ENCODE measurements at places on chromosomes 13 and 19.

GRCh38 chr13:94917824-94918223 lies 205.5 kb upstream of the SOX21 start:
- no peak overlapping the region for H3K4me3 ChIP-seq
- no peaks in the 10 kb centered on the region for H3K36me3 ChIP-seq
- H3K27me3 ChIP-seq = no peaks in the 10 kb centered on the region
- H3K4me1 ChIP-seq = no peaks in the 10 kb centered on the region

DNA sequence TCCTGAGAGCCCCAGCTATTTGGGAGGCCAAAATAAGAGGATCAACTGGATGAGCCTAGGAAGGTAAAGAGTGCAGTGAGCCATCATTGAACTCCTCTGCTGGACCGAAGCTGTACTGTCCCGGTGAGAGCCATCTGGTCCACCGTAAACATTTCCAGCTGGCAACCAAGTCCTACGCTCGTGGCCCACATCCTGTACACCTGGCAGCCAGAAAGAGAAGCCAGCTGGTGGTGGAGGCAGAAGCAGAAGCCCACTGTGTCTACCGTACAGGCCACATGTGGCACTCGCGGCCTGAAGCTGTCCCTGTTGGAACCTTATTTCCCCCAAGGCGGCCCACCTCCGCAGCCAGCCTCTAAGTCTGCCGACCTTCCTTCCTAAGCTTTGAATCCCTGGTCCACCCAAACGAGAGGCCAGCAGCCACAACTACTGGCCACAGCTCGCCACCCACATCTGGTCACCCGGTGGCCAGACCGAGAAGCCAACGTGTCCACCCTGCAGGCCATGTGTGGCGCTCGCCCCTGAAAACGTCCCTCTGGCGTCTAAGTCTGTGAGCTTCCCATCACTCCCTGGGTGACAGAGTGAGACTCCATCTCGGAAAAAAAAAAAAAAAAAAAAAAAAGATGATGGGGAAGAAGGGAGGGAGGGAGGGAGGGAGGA lies 14.2 kb upstream of the ZNF91 start:
- no peak overlapping the region for H3K27ac ChIP-seq
- no peak for DNase-seq
- H3K4me3 ChIP-seq = no peak overlapping the region
- H3K27me3 ChIP-seq = no peaks in the 10 kb centered on the region
- no peaks in the 10 kb centered on the region for H3K4me1 ChIP-seq

DNA sequence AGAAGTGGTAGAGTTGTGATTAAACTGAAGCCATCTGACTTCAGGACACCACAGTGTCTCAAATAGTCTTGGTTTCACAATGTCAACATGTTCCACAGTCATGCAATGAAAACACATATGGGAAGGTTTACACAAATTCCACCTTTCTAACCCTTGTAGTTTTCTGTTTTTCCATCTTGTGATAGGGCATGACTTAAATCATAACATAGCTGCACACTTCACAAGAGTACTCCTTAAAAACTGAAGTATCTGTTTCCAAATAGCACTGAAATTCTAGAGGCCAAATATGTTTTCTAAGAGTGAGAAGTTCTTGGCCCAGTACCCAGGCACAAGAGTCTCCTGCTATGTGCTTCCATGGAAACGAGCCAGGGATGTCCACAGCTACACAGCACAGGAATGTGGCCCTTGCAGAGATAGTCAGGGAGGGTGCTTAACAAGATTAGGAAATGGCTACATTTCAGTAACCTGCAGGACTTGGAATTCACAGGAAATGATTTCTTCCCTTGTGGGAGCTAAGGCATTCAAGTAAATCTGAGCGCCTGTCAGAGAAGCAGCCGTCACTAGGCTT lies 269.1 kb downstream of the NDFIP2 start:
- no peaks in the 10 kb centered on the region for H3K36me3 ChIP-seq
- H3K4me1 ChIP-seq = peaks cover 16% of the 10 kb centered on the region
- H3K27ac ChIP-seq = peak overlapping the region; percentile 18
- no peak for DNase-seq
- no peaks in the 10 kb centered on the region for H3K27me3 ChIP-seq

DNA sequence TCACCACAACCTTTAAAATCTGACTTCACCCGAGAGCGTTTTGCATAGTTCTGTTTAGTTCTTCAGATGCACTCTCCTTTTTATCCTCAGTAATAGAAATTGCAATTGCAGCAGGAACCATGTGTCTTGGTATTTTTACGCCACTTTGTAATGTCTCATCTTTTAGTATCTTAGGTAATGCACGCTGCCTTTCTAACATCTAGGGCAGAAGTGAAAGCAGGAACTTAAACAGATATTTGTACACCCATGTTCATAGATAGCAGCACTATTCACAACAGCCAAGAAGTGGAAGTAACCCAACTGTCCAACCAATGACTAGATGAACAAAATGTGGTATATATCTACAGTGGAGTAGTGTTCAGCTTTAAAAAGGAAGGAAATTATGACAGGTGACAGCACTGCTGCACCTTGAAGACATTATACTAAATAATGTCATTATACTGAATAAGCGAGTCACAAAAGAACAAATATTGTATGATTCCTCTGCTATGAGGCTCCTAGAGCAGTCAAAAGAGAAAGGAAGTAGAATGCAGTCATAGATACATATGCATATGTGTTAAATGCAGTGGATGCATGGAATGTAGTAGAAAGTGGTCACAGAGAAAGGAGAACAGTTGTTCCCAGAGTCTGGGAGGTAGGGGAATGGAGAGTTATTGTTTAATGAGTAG lies 105.9 kb upstream of the GJB6 start:
- H3K4me1 ChIP-seq = no peaks in the 10 kb centered on the region
- H3K27me3 ChIP-seq = no peaks in the 10 kb centered on the region
- H3K36me3 ChIP-seq = no peaks in the 10 kb centered on the region
- no peak overlapping the region for H3K4me3 ChIP-seq

- no peaks in the 10 kb centered on the region for H3K27me3 ChIP-seq
- H3K4me3 ChIP-seq = no peak overlapping the region
- H3K27ac ChIP-seq = no peak overlapping the region
Measured at GRCh38 chr13:42997381-42997780, 5.3 kb upstream of the EPSTI1 start.

- H3K27me3 ChIP-seq = peaks cover 16% of the 10 kb centered on the region
- no peak for DNase-seq
- no peak overlapping the region for H3K27ac ChIP-seq
- peaks cover 8% of the 10 kb centered on the region for H3K36me3 ChIP-seq
Measured at GRCh38 chr19:977058-977464, 7.1 kb upstream of the WDR18 start.

GRCh38 chr13:99432609-99433542 lies 68.4 kb upstream of the TM9SF2 start:
- DNase-seq = no peak
- peaks cover 28% of the 10 kb centered on the region for H3K4me1 ChIP-seq
- no peaks in the 10 kb centered on the region for H3K36me3 ChIP-seq
- peak overlapping the region; percentile 25 for H3K4me3 ChIP-seq

DNA sequence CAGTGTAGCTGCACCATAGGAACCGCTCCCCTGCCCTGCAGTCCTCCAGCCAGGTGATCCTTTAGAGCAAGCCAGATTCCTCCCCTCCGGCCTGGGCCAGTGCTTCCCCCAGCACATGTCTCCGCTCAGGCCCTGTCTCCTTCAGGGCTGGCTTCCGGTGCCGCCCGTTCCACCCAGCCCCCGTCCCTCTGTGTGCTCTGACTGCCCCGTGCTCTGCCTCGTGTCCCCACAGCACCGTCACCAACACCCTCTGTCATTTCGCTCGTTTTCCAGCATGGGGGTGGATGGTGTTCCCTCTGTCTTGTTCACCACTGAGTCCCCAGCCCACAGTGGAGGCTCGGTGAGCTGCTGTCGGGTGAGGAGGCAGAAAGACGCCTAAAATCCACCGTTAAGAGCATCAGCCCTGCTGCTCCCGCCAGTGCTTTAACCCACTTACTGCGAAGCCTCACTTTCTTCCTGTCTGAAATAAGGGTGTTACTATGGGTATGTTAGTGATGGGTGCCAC lies 54.5 kb downstream of the TSSK6 start:
- peaks cover 74% of the 10 kb centered on the region for H3K4me1 ChIP-seq
- H3K4me3 ChIP-seq = peak overlapping the region; percentile 9
- H3K36me3 ChIP-seq = peaks cover 6% of the 10 kb centered on the region
- H3K27me3 ChIP-seq = no peaks in the 10 kb centered on the region
- H3K27ac ChIP-seq = peak overlapping the region; percentile 71

- no peaks in the 10 kb centered on the region for H3K4me1 ChIP-seq
- no peak overlapping the region for H3K4me3 ChIP-seq
- no peak overlapping the region for H3K27ac ChIP-seq
- no peak for DNase-seq
Measured at GRCh38 chr19:8028951-8029491, 23.5 kb upstream of the CCL25 start.

DNA sequence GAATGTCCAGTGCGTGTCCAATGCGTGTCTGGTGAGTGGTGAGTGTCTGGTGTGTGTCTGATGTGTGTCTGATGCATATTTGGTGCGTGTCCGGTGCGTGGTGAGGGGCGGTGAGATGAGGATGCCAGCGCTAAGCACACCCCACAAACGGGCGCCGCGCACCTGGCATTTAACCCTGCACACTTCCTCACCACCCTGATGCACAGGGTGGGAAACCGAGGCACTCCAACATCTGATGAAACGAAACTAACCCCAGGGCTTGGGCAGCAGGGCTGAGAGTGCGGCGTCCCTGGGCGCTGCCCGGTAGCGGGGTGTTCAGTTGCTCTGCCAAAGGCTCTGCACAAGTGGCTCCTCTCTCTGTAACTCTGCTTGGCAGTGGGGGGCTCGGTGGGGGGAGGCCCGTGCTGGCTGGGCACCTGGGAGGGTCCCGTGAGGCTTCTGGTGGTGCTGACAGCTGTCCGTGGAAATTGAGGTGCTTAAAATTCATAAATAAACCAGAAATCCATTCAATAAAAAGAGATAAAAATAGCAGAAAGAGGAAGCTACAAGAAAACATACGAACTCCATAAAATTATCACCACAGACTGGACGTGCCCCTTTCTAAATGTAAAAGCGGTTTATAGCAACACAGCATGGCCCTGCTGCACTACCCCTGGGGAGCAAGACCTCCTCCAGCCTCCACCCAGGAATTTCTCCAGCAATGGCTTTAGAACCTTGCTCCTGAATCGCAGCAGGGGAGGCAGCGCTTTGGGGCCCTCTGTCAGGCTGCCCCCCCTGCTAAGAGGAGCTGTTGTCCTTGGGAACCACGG lies 76.0 kb downstream of the RASA3 start:
- peak overlapping the region; percentile 37 for H3K27ac ChIP-seq
- no peaks in the 10 kb centered on the region for H3K27me3 ChIP-seq
- H3K4me1 ChIP-seq = peaks cover 62% of the 10 kb centered on the region
- H3K36me3 ChIP-seq = no peaks in the 10 kb centered on the region
- no peak overlapping the region for H3K4me3 ChIP-seq
- no peak for DNase-seq

- H3K27me3 ChIP-seq = no peaks in the 10 kb centered on the region
- H3K4me3 ChIP-seq = no peak overlapping the region
- peak overlapping the region; percentile 22 for H3K27ac ChIP-seq
- DNase-seq = no peak
- no peaks in the 10 kb centered on the region for H3K36me3 ChIP-seq
Measured at GRCh38 chr13:39209731-39210531, 171.7 kb downstream of the NHLRC3 start.

DNA sequence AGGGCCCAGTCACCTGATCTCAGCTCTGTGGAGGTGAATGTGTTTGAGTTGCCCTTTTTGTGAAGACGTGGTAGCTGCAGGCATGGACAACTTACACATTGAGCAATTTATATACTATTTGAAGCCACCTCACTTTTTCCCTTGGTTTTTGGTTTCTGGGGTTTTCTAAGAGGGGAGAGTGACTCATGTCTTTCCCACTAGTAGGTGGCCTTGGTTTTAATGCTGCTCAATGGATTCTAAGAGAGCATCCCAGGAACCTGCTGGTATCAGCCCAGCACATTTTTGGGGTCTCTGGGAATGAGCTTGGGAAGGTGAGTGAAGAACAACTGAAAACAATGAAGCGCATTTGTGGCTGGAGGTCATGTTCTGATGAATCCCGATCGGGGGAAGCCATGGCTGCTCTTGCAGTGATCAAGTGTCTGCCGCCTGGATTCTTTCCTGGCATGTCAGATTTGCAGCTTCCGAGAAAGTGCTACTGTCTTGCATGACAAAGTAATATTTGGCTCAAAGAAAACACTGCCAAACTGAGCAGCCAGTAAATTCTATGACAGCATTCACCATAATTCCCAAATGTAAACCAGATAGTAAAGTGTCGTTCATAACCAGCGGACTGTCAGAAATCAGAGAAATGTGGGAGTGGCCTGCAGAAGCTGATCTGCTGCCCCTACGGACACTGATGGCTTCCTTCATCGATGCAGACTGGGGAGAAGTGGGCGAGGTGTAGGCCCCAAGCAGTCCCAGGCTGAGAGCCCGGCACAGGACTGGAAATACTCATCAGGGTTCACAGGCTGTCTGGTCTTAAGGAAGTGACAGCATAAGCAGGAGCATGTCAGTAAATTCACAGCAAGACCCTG lies 98.7 kb downstream of the COL4A2 start:
- no peak for DNase-seq
- H3K27ac ChIP-seq = peak overlapping the region; percentile 95
- H3K36me3 ChIP-seq = peaks cover 4% of the 10 kb centered on the region
- no peak overlapping the region for H3K4me3 ChIP-seq

DNA sequence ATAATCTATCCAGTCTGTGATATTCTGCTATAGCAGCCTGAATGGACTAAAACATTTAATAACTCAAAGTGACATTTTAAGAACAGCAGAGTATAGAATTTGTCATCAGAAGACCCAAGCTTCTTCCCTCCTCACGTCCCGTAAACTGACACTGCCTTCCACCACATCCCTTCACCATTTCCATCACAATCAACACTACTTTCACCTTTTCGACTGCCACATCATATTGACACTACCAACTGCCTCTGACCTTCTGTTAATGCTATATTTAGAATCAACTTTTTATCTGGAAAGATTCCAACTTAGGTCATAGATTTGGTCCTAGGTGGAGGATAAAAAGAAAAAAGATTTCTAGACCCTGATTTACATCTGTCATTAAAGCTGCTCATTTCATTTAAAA lies 39.6 kb downstream of the STOML3 start:
- DNase-seq = no peak
- no peak overlapping the region for H3K4me3 ChIP-seq
- H3K27ac ChIP-seq = no peak overlapping the region
- H3K4me1 ChIP-seq = peaks cover 8% of the 10 kb centered on the region

GRCh38 chr13:79194272-79194671 lies 211.8 kb downstream of the RBM26 start:
- H3K27me3 ChIP-seq = no peaks in the 10 kb centered on the region
- no peak overlapping the region for H3K27ac ChIP-seq
- no peak overlapping the region for H3K4me3 ChIP-seq
- no peaks in the 10 kb centered on the region for H3K36me3 ChIP-seq
- H3K4me1 ChIP-seq = no peaks in the 10 kb centered on the region
